ENCODE measurements at places on chromosomes 2 and 18.
A peak's percentile ranks its signal among the peaks of the same experiment; 100 is the strongest.

- peak; percentile 6 for DNase-seq
Measured at GRCh38 chr2:203811491-203812221, 55.9 kb upstream of the CTLA4 start.

GRCh38 chr18:51630706-51631105 is 433.2 kb upstream of the MEX3C start:
- no peak for DNase-seq

- DNase-seq, result no peak
Measured at GRCh38 chr2:10343658-10344057, 41.0 kb downstream of the HPCAL1 start.

- peak; percentile 79 for DNase-seq
Measured at GRCh38 chr2:119387381-119388129, 20.8 kb downstream of the DBI start.

- DNase-seq, result no peak
Measured at GRCh38 chr2:59005836-59006615, 764.9 kb upstream of the FANCL start.

- DNase-seq, result no peak
Measured at GRCh38 chr18:378079-378478, 110.2 kb upstream of the THOC1 start.

- DNase-seq, result no peak
Measured at GRCh38 chr18:55541571-55541970, 46.4 kb downstream of the TCF4 start.

DNA sequence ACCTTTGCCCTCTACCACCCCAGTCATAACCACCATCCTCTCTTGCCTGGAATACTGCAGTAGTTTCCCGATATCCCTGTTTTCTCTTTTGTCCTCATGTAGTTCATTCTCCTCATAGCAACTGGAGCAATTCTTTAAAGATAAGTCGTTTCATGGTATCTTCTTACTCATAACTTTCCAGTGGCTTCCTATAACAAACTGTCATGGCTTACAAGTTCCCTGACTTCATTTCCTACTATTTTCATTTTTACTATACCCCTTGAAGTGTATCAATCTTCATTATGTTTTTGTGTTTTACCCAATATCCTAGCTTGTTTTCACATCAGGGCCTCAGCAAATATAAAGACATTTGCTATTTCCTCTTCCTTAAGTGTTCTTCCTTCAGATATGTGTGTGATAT is 83.7 kb upstream of the PROKR1 start:
- DNase-seq, result no peak

- no peak for DNase-seq
Measured at GRCh38 chr2:147615726-147616125, 229.1 kb upstream of the ACVR2A start.

- no peak for DNase-seq
Measured at GRCh38 chr18:76058146-76058545, 436.9 kb downstream of the ZNF516 start.

- no peak for DNase-seq
Measured at GRCh38 chr2:135965756-135966155, 19.7 kb downstream of the DARS1 start.

- no peak for DNase-seq
Measured at GRCh38 chr2:8252997-8253694, 428.7 kb upstream of the ID2 start.

- peak; percentile 96 for DNase-seq
Measured at GRCh38 chr2:66432801-66433694, 1.9 kb upstream of the MEIS1 start.

Data from KBM-7 (cell line).